ELR (cell line): ENCODE measurements at places on chromosomes 7 and 10.

GRCh38 chr7:101162551-101163278 is 2.7 kb downstream of the VGF start:
- peak; percentile 73 for DNase-seq

DNA sequence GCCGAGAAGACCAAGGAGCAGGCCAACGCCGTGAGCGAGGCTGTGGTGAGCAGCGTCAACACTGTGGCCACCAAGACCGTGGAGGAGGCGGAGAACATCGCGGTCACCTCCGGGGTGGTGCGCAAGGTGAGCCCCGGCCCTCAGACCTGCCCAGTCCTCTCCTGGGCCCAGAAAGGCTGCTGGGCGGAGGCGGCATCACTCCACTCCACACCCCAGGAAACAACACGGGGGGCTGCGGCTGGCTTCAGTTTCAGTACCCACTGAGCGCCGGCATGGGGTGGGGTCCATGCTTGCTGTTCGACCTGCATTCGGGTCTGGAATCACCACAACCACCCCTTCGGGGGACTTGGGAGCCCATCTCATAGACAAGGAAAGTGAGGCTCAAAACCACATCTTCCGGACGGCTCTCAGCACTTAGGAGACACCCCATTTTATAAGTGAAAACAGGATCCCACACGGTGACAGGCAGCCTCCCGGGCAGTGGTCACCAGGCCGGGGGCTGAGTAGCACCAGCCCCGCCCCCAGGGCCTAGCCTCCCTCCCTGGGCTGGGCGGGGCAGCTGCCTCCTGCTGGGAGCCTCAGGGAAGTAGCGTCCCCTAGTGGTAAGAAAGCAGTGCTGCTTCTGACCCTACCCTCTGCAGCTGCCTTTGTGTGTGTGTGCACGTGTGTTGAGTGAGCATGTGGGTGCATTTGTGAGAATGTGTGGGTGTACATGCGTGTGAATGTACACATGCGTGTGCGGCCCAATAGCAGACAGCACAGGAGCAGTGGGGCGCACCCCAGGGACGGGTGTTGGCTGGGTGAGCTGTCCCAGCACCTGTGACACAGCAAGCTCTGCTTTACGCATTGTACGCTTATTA is 1.8 kb downstream of the SNCG start:
- peak; percentile 85 for DNase-seq

- DNase-seq: no peak
Observed at GRCh38 chr7:24718977-24719491, 38.2 kb downstream of the GSDME start.

DNA sequence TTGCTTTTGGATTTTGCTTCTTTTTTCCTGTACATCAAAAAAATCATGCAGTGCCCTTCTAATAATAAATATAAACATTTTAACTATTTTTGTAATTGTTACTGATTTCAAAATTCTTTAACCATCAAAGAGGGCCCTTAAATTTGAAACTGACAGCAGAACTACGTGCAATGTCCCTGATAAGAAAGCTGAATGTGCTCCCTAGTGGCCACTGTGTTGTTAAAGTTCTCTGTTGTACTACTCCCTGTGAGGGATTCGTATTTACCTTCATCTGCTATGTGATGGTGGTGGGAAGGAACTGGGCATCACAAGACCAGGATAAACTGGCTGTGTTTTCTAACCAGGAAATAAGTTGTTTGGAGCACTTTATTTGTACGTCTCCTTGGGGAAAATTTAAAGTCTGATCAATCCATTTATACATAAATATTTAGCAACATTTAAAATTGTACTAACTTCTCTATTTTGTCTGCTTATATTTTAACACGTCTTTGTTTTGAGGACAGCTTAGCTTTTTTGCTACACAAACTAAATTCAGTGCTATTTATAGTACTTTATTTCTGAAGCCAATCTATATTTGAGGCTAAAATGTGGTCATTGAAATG is 322.4 kb downstream of the HGF start:
- peak; percentile 65 for DNase-seq

DNA sequence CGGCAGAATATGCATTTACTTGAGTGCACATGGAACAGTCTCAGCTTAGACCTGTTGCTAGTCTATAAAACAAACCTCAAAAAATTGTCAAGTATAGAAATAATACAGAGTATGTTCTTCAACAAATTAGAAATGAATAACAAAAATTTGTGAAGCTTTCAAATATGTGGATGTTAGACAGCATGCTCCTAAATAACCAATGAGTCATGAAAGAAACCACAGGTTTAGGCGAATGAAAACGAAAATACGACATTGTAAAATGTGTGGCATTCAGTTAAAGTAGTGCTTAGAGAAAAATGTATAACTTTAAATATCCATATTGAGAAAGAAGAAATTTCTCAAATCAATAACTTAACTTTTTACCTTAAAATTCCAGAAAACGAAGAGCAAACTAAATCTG is 760.0 kb upstream of the SORCS1 start:
- peak; percentile 45 for DNase-seq

DNA sequence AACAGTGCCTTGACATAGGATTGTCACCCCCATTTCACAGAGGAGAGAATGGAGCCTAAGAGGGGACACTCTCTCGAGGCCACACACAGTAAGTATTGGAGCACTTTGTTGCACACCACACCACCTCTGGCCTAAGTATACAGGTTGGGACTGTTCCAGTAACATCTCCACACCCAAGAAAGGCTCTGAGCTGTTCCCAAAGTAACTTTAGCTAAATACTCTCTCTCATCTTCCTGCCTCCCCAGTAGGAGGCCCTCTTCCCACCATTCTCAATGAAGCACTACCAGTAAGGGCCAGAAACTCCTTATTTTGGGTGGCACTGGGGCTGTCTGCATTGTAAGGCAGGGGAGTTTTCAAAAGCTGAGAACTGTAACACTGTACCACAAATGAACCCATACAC is 189.5 kb downstream of the ZNF438 start:
- no peak for DNase-seq

- no peak for DNase-seq
Observed at GRCh38 chr10:23371073-23371472, 26.5 kb upstream of the C10orf67 start.

GRCh38 chr7:7651479-7651878 is 10.9 kb downstream of the UMAD1 start:
- DNase-seq: no peak

- no peak for DNase-seq
Observed at GRCh38 chr7:138396251-138397070, 63.6 kb upstream of the TRIM24 start.
